LNCaP clone FGC (cell line): ENCODE measurements at places on chromosomes 5 and 9.

DNA sequence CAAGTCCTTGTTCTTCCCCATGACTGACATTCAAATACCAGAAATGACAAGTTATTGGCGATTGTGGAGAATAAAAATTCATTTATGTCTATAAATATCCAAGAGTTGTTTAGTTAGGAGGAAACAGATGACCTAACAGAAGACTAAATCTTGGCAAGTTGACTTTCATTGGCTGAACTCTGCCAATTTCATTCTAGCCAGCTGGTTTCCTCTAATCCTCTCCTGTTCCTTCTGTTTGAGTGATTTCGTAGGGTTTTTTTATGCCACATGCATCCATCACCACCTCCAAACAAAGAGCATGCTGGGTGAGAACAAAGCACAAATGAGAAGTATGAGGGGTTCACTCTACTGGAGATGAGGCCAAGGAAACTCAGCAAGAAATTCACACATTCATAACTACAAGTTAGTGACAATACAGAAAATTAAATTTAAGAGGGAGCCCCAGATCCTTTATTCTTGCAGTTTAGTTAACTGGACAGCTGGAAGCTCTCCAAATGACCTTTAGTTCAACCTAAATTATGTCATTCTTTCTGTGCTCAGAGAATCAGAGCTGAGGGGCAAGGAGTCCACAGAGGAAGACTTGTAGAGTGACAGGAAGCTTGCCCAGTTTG, 932.0 kb downstream of the TLE4 start:
- DNase-seq = no peak

DNA sequence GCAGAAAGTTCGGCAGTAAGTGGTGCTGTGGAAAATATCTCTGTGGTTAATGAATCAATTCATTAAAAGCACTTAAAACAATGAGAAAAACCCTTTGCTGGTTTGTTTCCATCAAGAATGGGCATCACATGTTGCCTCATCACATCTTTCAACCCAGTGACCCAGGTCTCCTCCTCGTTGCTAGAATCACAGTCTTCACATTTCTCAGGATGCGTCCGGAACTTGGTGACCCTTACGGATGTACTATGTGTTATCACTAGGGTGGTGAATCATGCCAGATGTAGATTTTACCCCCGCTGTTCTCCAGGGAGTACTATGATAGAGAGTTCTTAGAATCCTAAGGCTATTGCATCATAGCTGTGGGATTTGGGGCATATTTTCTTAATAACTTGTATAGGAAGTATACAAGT, 217.9 kb upstream of the KLF4 start:
- no peak for DNase-seq

DNA sequence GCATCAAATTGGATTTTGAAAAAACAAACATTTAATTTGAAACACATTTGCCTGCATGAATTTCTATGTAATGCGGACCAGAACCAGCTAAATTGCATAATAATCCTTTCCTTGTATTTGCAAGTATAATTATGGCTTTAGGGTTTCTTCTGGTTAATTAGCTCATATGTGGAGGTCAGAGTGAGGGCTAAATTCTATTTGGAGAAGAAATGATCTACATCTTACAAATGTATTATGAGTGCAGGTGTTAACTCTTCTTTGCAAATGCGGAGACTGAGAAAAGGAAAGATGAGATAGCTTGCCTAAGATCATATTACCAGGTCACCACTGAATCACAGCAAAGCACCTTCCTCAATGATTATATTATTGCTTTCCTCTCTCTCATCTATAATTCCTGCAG, 194.7 kb downstream of the CDH9 start:
- no peak for DNase-seq

DNA sequence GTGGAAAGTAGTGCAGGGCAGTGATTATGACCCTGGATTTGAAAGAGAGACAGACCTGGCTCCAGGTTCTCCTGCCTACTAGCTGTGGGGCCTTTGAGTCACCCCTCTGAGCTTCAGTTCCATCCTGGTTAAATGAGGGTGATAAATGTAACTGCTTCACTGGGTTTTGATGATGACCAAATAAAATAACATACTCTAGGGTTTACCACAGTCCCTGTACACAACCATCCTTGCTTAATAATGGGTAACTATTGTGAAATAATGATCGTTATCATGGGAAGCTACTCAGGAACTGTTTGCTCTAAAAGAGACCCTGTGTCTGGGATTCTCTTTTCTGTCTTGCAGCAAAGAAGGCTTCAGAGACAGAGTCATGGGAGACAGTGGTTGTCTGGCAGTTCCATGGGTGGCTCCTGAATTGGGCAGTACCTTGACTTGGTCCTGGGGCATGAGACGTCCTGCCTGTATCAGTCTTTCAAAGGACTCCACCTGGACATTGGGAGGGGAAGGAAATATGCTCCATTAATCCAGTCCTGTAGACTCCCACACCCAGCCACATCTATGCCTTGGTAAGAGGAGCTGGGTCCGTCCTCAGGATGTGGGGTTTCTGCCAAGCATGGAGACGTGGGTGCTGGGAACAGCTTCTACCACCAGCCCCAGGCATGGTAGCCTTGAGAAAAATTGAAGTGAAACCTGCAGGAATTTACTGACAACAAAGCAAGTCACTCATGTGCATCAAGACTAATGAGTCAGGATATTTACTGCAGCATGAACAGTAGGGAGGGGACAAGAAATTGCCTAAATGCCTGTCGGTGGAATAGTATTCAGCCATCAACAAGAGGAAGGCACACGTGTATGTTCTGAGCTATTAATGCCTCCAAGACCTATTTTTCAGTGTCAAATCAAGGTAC, 23.4 kb downstream of the AKNA start:
- no peak for DNase-seq

DNA sequence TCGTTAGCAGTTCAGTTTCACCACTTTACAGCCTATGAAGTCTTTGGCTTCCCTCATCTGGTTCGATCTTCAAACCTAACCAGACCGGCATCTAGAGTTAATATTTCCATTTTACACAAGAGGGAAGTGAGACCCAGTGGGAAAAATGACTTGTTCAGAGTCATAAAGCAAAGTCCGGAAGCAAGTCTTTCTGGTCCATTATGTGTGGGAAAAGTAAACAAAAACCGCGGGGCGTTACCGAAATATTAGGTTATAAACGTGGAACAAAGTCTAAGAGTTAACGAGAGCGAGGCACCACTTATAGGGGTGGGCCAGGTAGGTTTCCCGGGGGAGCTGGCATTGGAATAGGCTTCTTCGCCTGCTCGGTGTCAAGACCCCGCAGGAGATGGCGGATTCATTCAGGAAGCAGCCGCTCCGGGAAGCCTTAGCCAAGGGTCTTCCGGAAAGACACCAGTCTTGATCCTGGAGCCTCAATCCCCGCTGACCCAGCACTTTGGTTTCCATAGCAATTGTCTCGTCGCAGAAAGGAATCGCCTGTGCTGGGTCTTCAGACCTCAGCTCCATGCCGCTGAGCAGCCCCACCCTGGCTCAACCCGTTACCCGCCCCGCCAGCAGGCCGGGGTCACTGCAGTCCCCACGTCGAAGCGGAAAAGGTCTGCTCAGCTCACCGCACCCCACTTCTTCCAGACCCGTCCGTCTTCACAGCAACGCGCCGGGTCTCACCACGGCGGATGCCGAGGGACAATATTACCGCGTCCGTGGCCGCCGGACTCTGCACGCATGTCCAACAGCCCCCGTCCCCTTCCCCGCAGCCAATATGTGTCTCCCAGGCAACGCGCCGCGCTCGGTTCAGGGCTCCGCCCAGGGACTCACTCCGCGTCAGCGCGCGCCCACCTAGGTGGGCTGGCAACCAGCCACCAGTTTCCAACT, at the start of gene C5orf52:
TSS of gene C5orf52 (plus strand) at position 872 of the 930 bp plus-strand sequence. CDS start 82 bp downstream, outside the sequence.
- peak; percentile 44 for DNase-seq

- no peak for DNase-seq
Observed at GRCh38 chr5:57437976-57438805, 44.4 kb downstream of the ACTBL2 start.

DNA sequence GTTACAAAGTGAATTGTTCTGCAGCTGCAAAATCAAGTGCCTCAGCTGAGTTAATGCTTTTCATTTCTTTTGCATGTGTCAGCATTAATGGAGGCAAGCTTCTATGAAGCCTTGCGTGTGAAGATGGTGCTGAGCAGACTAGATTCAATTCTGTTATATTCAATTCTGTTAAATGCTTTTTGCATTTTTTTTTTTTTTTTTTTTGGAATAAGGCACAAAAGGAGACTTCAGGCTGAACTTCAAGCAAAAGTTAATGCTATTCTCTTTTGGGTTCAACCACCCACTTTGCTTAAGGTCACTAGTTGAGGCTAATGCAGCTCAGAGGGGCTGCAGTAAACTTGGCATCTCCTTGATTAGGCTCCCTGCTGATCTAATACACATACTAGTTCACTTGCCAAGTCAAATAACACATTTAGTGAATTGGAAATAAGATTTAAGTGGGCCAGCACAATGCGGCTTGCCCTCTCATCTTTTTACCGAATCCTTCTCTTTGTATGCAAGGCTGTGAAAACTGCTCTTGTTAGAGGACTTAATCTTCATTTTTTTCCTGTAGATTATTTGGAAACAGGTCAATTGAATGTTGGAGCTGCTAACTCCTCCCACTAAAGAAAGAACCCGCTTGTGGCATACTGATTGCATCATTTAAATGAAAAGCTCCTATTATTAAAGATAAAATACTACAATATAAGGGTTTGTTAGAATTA, 1020.2 kb downstream of the NR2F1-AS1 start:
- no peak for DNase-seq

- DNase-seq = no peak
Observed at GRCh38 chr9:121318631-121319382, 50.8 kb downstream of the GSN start.

GRCh38 chr9:128051932-128052709, 15.0 kb downstream of the NAIF1 start:
- DNase-seq = no peak
